DMS153 (cell line): ENCODE measurements at places on chromosomes 7 and 10.

DNA sequence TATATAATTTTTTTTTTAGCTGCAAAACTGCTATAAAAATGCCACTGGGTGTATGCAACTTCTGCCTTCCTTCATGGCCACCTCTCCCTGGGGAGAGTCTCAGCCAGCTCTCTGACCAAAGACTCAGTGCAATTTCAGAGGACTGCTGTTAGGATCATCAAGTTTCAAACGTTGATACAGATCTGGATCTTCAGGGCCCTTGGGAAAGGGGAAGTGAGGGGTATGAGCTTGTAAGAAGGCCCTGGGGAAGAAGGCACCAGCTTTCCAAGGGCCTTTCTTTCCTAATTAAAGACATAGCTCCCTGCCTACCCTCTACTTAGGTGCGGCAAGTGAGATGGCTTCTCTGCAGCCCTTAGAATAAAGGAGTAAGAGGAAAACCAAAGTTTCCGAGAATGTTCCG is 130.4 kb downstream of the CUL2 start:
- DNase-seq = no peak

DNA sequence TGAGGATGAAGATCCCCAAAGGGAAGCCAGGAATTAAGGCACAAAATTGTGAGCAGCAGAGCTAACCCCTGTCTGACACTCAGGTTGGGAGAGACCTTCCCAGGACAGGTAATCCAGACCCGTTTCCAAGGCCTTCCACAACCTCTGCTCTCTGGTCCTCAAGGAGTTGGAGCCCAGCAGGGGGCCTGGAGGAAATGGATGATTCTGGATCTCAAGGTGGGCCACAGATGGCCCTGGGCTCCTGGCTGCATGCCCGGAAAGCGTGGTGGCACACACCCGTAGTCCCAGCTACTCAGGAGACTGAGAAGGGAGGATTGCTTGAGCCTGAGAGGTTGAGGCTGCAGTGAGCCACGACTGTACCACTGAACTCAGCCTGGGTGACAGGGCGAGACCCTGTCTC is 42.3 kb downstream of the DPYSL4 start:
- no peak for DNase-seq

DNA sequence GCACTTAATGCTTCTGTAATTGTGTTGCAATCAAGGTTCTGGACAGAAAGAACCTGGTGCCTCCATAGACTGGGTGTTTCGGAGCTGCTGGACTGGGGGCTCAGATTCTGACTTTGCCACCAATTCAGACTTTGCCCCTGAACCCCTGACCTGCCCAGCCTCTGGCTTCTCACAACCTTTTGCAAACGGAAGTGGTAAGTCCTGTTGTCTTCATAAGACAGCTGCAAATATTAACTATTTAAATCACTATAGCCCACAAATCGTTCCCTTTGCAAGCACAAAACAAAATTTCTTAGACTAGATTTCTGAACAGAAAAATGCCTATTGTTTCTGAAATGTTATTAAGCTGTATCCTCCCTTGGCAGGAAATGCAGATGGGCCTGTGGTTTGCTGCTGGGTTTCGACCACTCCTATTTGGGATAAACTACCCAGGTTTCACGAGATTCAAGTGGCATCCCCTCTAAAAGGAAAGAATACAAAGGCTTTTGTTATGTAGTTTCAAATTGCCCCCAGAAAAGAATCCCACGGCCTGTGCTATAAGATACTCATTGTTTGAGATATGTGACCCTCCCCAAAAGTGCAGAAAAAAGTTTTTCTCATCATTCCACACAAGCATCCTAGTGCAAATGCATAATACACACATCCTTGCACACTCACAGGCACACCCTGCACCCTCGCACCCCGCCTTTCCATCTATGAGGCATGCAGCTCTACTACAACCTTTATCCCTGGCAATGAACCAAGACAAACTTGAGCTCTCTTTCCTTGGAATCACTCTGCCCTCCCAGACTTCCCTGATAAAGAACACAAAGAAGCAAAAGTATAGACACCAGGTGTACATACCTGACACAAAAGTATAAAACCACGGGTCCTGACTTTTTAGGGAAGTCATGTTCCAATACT is 209.1 kb downstream of the PRPF18 start:
- no peak for DNase-seq

DNA sequence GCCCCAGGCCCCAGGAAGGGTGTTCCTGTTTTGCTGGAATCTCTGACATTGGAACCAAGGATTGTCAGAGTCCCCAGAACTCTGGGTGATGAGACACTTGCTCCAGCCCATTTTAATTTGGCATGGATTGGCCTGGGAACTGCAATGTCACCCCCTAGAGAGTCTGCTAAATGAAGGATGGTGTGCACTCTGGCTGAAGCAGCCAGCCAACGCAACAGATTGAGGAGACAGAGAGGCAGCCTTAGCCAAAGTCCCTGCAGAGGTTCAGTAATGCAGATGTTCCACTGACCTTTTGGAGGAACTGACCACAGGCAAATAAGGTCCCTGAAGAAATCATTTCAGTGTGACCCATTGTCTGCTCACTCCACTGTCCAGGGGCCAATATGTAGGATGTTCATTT is 13.4 kb downstream of the LRRC18 start:
- DNase-seq = no peak

DNA sequence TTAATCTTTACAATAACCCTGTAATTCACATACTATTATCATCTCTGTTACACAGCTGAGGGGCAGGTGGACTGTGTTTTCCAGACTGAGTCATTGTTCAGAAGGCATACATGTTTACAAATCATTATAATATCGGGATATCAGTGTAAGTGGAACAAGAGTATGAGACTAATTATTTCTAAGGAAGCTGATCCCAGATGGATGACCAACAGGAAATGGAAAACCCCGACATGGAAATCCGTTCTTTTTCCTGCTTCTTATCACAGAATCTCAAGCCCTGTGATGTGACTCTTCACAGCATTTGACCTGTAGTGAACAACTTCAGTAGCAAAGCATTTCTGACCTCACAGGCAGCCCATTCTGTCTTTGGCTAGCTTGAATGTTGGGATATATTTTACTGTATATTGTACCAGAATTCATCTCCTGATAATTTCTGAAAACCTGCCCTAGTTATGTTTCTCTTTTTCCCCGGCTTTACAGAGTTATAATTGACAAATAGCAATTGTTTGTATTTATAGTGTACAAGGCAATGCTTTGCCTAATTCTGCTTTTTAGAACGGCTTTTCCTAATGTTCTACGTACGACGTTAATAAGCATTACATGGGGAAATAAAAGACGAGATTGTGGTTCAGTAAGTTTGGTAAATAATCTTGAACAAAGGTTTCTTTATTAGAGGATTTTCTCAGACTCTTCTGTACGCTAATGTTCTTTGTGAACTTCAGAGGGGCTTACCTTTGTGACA is 78.6 kb upstream of the SYPL1 start:
- DNase-seq = peak; percentile 49

DNA sequence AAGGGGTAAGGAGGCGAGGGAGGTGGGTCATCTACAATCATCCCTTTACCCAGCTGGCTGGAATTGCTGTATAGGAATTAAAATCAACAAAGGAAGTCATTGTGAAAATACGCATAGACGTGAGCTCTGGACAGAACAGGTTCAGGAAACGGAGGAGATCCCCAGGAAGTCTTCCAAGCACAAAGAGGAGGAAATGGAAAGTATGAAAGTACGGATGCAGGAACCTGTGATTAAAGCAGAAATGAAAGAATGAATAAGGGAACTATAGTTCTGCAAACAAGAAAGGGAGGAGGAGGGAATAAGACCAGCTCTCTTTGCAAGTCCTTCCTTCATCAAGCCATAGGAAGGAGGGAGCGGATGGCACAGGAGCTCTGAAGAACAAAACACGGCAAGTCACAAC is 61.8 kb downstream of the PYROXD2 start:
- no peak for DNase-seq

DNA sequence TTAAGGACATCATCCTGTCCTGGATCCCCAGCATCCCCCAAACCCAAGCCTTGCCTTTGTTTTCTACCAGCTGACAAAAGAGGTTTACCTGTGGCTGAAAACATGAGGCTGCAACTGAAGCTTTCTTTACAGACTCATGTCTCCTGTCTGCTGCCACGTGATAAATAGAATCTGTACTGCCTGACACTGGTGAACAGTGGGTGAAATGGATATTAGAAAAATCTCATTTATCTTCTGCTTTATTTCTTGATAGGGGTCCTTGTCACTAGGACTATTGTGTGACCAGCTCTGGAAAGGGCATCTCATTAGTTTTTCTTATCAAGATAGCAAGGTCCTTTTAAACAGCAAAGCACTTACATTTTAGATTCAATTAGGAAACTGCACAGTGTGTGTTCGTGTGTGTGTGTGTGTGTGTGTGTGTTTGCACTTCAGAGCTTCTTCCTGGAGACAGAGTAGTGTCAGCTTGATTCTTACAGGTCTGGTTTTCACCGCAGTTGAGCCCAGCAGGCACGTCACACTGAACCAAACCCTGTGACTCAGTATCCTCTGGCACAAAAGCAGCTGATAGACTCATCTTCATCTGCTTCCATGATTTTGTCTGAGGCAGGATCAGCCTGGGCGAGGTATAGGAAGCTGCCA is 373.5 kb upstream of the CELF2 start:
- DNase-seq = no peak

DNA sequence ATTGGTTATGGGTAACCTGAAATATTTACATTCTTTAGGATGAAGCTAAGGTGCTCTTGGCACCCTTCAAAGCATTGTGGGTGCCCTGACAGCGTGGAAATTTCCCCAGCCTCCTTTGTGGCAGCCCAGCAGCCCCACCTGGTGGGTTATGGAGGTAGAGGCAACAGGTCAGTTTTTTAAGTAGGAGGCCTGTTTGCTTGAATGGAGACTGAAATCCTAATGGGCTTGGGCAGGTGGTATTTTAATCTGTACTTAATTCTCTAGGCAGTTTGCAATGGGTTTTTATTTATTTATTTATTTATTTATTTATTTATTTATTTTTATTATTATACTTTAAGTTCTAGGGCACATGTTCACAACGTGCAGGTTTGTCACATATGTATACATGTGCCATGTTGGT is 139.4 kb downstream of the EPC1 start:
- peak; percentile 0 for DNase-seq

DNA sequence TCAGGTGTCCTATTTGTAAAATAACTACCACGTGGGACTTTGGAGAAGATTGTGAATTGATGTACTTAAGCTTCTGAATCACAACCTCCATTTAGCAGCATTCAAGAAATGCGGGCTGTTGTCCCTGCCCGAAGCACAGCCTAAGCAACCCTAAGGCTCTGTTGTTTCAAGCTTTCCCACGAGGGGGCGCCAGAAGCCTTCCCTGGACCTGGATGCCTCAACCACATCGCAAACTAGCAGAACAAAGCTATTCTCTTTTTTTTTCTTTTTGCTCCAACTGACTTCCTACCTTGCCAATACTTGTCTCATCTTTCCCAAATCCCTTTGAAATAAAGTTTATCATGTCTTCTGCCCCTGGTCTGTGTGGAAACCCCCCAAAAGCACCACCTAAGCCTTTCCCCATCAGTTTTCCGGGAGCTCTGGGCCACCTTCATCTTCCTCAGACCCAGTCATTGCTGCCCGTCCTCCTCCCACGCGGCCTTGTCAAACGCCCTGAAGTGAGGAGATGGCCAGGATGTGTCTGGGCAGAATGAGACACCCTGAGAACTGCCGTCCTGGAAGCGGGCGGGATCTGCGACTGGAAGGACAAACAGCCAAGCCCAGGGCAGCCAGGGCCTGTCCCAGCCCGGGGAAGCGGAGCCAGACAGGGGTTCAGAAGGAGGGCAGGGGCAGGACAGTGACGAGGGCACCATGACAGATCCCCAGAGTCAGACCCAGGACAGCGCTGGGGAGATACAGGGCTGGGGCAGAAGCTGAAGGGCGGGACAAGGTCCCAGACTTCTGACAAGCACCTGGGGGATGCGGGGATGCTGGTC is 112.7 kb downstream of the SLIT1 start:
- peak; percentile 66 for DNase-seq

DNA sequence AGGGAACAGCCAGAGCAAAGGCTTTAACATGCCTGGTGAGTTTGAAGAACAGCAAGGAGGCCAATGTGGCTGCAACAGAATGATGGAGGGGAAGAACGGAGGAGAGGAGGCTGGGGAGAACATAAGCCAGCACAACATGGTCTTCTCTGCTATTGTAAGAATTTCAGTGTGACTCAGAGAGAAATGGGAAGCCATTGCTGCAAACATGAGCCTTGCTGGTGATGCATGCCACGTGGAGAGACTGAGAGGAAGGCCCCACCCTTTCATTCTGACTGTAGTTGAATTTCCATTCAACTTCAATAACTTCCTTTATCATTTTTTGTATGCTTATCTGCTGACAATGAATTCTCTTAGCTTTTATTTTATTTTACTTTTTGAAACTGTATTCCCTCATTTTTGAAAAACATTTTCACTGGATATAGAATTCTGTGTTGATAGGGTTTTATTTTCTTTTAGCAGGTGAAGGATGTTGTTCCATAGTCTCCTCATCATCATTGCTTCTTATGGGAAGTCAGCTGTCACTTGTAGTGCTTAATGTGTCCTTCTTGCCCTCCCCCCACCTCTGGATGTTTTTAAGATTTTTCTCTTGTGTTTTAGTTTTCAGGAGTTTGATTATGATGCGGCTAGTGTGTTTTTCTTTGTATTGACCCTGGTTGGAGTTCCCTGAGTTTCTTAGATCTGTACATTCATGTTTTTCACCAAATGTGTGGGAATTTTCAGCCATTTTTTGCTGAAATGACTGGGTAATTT is 46.4 kb upstream of the LEP start:
- no peak for DNase-seq

GRCh38 chr7:1223196-1223981 is 9.3 kb upstream of the UNCX start:
- no peak for DNase-seq

GRCh38 chr10:36301539-36301938 is 659.4 kb upstream of the FZD8 start:
- DNase-seq = no peak

DNA sequence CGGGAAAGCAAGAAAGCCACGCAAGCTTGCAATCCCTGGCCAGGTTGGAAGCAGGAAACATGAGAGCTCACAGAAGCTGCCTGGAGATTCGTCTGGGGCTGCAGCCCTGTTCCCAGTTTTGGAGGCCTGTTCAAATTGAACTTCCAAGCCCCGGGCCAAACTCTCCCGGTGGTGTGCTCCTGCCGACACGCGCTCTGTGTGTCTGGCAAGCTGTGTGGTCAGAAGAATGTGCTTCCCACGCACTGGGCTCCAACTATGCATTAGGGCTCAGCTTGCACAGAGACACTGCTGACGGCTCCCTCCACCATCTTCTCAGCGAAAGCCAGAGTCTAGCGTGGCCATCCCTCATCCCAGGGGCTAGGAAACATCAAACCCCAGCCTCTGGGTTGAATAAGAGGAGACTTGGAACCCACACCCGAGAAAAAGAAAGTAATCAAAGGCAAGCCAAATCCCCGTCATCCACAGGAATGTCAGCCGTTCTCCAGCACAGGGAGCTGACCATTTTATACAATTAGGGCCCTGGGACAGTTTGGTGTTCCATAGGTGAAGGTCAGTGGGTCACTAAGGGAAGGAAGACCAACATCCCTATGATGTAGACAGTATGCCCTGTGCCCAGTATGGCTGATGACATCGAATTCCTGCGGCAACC is 107.2 kb downstream of the FGFR2 start:
- no peak for DNase-seq

- DNase-seq = no peak
Measured at GRCh38 chr7:119640326-119640725, 632.6 kb upstream of the KCND2 start.
